Glutamatergic neuron (in vitro differentiated cells): ENCODE measurements at places on chromosomes 6 and 20. TPM values are rescaled to one million over a fixed set of nuclear protein-coding genes. Genes with fewer than 3 reads are reported as not detected.

DNA sequence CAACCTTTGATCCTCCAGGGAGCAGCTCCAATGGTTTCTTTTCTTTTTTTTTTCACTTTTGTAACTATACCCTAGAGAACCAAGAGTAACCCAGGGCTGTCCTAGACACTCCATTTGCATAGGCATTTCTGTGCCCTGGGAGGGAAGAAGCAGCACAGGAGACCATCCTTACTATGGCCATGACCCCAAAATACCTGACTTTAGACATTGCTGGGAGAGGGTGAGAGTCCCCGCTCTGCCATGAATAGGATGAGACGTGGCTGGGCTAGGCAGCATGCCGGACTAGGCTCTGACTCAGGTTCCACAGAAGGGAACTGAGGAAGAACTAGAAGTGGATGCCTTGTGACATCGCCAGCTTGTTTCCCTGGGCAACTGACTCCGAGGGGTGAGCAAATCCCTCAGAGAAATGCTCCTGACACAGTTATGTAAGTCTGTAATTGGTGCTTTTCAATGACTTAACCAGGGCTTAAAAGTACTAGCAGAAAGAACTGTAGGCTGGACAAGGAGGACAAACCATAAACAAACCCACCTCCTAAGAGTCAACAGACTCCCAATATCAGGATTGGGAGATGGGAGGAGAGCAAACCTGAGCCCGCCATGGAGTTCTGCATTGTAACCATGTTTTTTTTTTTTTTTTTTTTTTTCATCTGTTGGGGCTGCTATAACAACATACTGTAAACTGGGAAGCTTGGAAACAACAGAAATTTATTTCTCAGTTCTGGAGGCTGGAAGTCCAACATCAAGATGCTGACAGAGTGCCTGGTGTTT, 910 bp upstream of the ADTRP start:
- peaks cover 12% of the 10 kb centered on the region for H3K4me1 ChIP-seq
- no peaks in the 10 kb centered on the region for H3K27me3 ChIP-seq
- DNase-seq = no peak
- no peak overlapping the region for H3K4me3 ChIP-seq
- H3K27ac ChIP-seq = no peak overlapping the region
- no peaks in the 10 kb centered on the region for H3K36me3 ChIP-seq

GRCh38 chr6:109143191-109143590, 47.9 kb downstream of the CEP57L1 start:
- H3K27me3 ChIP-seq = peaks cover 2% of the 10 kb centered on the region
- H3K4me3 ChIP-seq = no peak overlapping the region
- no peak overlapping the region for H3K27ac ChIP-seq
- H3K4me1 ChIP-seq = no peaks in the 10 kb centered on the region
- no peaks in the 10 kb centered on the region for H3K36me3 ChIP-seq

DNA sequence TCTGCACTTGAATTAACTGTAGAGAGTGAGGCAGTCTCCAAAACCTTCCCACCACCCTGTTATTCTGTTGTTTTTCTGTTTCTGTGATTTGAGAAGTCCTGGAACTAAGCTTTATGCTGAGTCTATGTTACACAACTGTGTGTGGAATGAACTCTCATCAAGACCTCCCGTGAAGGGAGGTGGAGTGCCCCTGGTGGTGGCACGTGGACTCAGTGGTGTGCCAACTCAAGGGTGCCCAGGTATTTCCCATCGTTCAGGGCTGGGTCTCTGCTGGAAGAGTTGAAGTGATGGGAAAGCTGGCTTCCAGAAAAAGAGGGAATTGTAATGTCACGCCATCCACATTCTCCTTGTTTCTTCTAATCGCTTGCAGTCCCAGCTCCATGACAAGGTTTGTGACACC, 374.2 kb downstream of the SMOC2 start:
- H3K27me3 ChIP-seq = no peaks in the 10 kb centered on the region
- DNase-seq = no peak
- no peak overlapping the region for H3K27ac ChIP-seq

DNA sequence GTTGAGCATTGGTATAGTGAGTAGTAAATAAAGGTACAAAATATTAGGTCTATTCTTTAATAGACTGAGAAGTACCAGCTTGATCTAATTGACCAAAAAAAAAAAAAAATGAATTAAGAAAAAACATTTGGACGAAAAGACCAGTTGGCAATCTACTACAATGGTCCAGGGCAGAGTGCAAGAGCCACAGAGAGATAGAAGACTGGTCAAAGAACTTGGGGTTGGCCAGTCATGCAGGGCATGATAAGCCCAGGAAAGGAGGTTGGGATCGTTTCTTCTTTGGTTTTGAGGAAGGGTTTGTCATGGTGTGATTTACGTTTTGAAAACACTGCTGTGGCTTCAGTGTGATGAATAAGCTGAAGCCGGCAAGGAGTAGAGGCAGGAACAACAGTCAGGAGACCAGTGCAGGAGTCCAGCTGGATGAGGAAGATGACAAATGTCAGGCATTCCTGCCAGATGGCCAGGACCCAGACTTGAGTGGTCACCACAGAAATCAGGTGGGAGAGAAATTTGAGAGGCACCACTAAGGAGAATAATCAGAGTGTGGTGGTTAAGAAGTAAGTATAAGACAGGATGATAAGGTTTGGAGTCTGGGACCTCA, 14.0 kb downstream of the SMLR1 start:
- H3K27me3 ChIP-seq = no peaks in the 10 kb centered on the region
- H3K4me3 ChIP-seq = peak overlapping the region; percentile 1

DNA sequence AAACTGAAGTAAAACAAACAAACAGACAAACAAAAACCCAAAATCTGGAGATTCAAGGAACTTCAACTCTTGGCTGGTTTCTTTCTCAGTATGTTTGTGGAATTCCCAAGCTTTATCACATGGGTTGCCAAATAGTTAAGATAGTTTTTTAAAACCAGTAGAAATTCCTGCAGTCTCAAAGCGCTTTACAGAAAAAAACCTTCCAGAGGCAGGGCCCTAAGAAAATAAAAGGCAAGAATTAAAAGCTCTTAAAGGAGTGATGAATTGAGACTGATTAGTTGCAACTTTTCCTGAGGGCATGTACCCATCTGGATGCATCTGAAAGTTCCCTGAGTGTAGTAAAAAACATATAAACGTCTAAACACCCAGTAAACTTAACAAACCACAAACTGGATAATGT, 25.9 kb upstream of the PTCHD4 start:
- H3K36me3 ChIP-seq = no peaks in the 10 kb centered on the region
- H3K27me3 ChIP-seq = no peaks in the 10 kb centered on the region
- H3K4me1 ChIP-seq = no peaks in the 10 kb centered on the region
- DNase-seq = no peak
- H3K4me3 ChIP-seq = no peak overlapping the region

DNA sequence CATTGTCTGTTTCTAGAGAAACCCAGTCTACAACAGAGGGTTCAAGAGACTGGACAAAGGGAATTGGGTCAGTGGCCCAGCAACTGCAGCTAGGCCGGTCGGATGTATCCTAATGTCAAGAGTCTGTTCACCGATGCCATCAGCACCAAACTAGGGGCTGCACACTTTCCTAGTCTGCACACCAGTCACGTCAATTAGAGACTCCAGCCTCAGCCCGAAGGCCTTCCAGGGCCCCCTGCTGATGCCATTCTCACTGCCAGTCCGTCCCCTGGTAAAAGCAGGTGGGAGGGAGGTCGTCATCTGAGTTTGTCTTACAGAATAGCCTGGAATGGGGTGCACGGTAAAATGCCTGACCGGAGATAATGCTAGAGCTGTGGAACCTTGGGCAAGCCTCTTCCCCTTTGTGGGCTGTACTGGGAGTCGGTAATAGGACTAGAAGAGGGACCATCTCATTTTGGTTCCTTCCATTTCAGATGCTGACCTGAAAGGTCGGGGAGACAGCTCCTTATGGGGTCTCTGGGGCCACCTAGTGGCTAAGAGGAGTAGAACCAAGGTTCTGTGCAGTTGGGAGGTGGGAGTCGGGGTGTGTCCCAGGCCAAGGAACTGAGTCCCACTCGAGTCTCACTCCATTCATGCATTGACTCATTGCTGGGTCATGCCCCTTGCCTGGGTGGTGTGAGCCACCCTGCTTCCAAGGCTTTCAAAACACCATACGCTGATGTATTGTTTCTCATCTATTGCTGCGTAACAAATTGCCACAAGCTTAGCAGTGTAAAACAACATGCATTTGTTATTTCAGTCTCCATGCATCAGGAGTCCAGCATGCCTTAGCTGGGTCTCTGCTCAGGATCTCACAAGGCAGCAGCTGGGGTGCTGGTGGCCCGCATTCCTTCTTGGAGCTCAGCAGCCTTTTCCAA, 5.1 kb downstream of the SOX12 start:
- H3K27ac ChIP-seq = peak overlapping the region; percentile 62
- peaks cover 17% of the 10 kb centered on the region for H3K4me1 ChIP-seq
- no peaks in the 10 kb centered on the region for H3K36me3 ChIP-seq

- DNase-seq = no peak
- no peak overlapping the region for H3K27ac ChIP-seq
- peaks cover 9% of the 10 kb centered on the region for H3K4me1 ChIP-seq
- H3K4me3 ChIP-seq = no peak overlapping the region
- no peaks in the 10 kb centered on the region for H3K36me3 ChIP-seq
These were observed 22.1 kb upstream of the FOXP4 start for GRCh38 chr6:41523915-41524633.

- H3K27ac ChIP-seq = no peak overlapping the region
- H3K27me3 ChIP-seq = no peaks in the 10 kb centered on the region
- no peak overlapping the region for H3K4me3 ChIP-seq
These were observed 93.2 kb downstream of the FOXO3 start for GRCh38 chr6:108653949-108654348.

- H3K27me3 ChIP-seq = peaks cover 11% of the 10 kb centered on the region
- H3K4me1 ChIP-seq = peaks cover 47% of the 10 kb centered on the region
- peaks cover 6% of the 10 kb centered on the region for H3K36me3 ChIP-seq
- DNase-seq = no peak
- no peak overlapping the region for H3K4me3 ChIP-seq
These were observed 127.4 kb upstream of the SPACA1 start for GRCh38 chr6:87920245-87920644.

DNA sequence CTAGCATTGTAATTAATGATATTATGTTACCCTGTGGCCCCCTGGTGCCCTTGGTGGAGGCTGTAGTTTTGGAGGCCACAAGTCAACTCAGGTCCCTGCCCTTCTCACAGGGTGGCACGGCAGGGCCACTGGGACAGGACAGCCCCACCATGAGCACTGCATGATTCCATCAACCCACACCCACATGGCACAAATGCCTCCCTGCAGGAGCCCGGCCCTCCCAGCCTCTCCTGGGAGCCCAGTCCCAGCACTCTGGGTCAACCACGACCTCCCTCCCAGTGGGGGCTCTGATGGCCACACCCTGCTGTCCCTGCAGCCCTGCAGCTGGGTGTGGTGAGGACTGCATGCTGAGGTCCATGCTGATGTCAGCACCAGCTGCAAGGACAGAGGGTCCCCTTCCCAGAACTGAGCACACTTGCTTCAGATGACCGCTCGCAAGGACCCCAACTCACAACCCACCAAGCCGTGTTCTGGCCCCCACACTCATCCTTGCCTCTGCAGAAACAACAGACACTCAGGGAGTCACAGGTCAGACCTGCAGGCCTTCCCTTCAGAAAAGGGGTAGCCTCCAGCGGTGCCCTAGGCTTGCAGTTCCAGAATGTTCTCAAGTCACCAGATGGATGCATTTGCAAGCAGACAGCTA, 15.7 kb upstream of the CST7 start:
- no peaks in the 10 kb centered on the region for H3K36me3 ChIP-seq
- H3K4me1 ChIP-seq = peaks cover 5% of the 10 kb centered on the region
- H3K27ac ChIP-seq = no peak overlapping the region
- DNase-seq = no peak

DNA sequence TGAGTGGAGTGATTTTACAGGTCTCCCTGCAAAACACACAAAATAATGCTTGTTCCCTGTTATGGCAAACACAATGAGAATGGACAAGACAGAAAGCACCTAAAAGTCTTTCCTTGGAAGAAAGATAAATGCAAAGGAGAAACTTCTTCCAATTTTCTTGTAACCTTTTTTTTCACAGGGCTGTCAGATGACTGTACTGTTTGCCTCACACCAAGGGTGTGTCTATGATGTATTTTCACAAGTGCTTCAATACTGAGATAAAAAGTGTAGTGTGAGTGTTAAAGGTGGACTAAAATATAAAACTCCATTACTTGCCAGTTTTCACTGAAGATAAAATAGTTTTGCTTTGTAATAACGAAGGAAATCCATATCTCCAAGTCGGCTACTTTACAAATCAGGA, 194.5 kb downstream of the CENPW start:
- no peaks in the 10 kb centered on the region for H3K36me3 ChIP-seq
- H3K27me3 ChIP-seq = no peaks in the 10 kb centered on the region
- H3K4me3 ChIP-seq = no peak overlapping the region
- no peak for DNase-seq

- H3K27me3 ChIP-seq = no peaks in the 10 kb centered on the region
- no peak overlapping the region for H3K27ac ChIP-seq
These were observed 121.4 kb upstream of the RREB1 start for GRCh38 chr6:6986344-6986743.

DNA sequence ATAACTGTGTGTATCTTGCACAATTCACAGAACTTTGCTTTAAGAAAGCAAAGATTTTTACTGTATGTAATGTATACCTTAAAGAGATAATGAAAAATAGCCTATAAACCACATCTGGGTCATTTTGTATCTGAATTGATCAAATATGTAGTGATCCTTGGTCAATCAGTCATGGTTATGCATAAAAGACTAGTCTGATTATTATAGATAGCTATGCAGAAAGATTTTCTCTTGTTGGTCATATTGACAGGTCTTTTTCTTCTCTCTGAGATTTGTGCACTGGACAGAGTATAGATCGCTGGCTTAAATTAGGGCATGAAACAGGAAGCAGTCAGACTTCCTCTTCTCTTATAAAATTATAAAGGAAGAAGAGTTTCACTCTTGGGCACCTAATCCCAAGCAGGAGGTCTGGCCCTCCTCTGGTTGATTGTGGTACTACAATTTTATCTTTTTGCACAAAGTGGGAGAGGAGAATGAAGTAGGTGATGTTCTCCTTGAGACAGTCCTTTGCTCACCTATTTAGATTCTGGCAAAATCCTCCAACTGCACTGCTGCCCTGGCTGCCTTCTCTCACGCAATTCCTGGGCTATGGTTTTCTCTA, 380.9 kb upstream of the RGS17 start:
- H3K36me3 ChIP-seq = no peaks in the 10 kb centered on the region
- H3K27me3 ChIP-seq = no peaks in the 10 kb centered on the region
- DNase-seq = no peak
- H3K4me3 ChIP-seq = no peak overlapping the region
- no peaks in the 10 kb centered on the region for H3K4me1 ChIP-seq

DNA sequence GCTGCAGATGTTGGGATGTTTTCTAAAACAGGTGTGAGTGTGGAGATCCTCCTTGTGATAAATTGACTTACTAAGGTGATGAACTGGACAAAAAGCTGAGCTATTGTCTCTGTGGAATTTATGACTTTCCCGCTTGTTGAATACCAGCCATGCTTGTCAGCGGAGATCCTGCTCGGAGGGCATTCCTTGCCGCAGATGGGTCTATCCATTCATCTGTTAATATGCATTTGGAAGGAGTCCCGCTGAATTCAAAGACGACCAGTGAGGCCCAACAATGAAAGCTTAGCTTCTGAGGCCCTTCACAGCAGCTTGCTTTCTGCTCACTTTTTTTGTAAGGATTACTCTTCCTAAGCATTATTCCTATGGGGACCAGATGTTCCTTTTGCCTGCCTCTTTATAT, 124.9 kb downstream of the TIAM2 start:
- DNase-seq = no peak
- H3K27me3 ChIP-seq = peaks cover 3% of the 10 kb centered on the region
- peak overlapping the region; percentile 82 for H3K27ac ChIP-seq
- peak overlapping the region; percentile 24 for H3K4me3 ChIP-seq
- peaks cover 36% of the 10 kb centered on the region for H3K4me1 ChIP-seq

The FOXP4 gene
- 27.9 TPM for total RNA-seq

The STX11 gene
- total RNA-seq = not detected

The AHI1 gene
- 11.1 TPM for total RNA-seq

The LCA5 gene
- total RNA-seq = 5.3 TPM

The ZNF165 gene
- 0.47 TPM for total RNA-seq

The RNF144B gene
- not detected for total RNA-seq

The WFDC5 gene
- not detected for total RNA-seq
